ENCODE measurements at places on chromosomes 3 and 15. TPM values are rescaled to one million over a fixed set of nuclear protein-coding genes. Genes with fewer than 3 reads are reported as not detected.

- no peak for DNase-seq
Measured at GRCh38 chr3:101530686-101531047, 17.7 kb upstream of the SENP7 start.

MYZAP gene
- polyA plus RNA-seq: 0.08 TPM

SH3GL3 gene
- polyA plus RNA-seq: 0.05 TPM

DNA sequence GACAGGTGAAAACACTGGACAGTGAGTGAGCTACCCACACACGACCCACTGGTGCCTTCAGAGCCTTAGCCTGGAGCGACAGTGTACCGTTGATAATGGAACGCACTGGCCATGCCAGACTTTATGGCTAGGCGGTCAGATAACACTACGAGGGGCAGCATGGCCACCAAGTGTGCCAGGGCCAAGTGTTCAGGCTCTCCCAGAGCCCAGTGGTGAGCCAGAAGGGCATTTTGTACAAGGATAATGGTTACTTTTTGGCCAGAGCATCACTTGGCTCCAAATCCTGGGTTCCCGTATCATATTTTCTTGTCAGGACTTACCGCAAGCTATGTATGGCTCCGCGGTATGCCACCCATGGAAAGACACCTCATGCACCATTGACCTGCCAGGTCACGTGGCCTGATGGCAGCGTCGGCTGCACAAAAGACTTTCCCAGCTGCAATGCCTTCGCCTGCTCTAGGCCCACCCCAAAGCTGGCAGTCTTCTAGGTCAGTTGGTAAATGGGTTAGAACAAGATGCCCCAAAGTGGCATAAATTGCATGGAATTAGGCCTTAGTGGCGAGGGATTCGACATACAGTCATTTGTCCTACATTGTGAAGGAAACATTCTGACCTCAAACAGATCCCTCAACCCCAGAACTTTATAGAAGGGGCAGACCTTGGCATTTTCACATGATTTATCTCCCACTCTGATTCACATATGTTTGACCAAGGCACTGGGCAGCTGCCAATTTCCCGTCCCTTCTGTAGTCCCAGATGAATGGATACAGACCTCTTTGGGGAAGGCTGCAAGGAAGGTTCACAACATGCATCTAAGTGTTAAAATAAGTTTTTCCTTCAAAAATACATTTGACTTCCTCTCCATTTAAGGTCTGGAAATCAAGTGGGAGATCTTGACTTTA lies 12.2 kb upstream of the SLC28A1 start:
- no peak for DNase-seq

VWA5B2 gene
- polyA plus RNA-seq: not detected

CTXN2 gene
- polyA plus RNA-seq: not detected

DNA sequence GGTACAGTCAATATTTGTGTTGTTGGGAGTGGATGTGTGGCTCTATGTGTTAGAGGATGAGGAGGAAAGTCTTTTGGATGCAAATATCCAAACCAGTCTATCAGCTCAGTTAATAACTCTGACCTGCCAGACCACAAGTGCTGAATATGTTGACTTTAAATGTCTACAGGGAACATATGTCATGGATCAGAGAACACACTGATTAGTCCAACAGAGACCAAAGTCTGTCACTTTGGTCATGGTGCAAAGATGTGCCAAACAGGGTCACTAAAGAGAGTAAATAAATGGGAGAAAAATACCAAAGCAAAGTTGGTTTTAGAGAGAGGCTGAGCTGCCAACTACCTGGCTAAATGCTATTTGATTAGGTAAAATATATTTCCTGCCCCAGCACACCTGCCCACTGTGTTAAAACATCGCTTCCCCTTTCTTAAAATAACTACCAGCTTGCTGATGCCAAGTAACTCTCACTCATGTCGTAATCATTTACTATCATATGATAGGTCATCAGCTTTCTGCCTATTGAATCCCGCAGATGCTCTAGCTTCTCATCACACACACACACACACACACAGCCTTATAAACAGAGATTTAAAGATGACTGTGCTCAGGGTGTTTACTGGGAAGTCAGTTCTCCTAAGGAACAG lies 173.3 kb downstream of the PDZRN3 start:
- no peak for DNase-seq

LINGO1 gene
- 0.05 TPM for polyA plus RNA-seq

GRCh38 chr3:193016437-193016901 lies 98.8 kb upstream of the MB21D2 start:
- peak; percentile 46 for DNase-seq

DNA sequence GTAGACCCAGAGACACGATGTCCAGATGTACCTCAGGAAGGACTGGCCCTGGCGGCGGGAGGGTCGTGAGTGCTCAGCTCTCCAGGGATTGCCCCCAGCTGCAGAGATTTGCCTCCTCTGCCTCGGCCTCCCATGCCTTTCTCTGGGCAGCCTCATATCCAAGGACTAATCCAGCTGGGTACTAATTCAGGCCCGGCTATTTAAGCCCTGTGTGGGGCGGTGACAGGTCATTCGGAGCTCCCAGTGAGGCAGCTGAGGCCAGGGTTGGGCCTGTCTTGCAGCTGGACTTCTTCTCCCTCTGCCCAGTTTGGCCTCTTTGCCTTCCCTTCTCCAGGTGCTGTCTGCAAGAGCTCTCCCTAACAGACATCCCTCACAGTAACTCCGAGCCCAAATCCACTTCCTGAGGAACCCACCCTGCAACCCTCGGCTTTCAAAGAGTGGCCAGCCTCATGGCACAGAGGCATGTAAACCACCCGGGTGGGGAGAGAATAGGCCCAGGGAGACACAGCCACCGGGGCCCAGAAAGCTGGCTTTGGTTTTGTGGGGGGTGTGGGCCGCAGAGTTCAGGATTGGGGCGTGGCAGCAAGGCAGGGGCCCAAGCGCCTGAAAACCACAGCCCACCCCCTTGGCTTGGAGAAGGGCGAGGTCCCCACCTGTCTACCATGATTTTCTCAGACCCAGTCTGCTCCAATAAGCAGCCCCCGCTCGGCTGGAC lies 85.8 kb downstream of the PPCDC start:
- DNase-seq: no peak

CHRNA5 gene
- 1.2 TPM for polyA plus RNA-seq

DNA sequence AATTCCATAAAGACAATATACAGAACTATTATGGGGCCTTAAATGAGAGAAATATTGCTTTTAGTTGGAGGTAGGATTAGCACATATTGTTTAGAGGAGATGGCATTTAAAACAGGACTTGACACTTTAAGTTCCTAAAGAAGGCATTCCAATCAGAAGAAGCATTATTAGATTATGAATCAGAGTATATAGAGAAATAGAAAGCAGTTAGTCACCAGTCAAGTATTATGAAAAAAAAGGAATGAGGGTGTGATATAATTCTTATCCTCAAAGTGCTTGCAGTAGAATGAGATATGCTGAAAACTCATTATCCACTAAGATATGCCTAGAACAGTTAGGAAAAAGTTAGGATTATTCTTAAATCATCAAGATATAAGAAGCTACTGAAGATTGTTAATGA lies 456.2 kb downstream of the ZNF385D start:
- peak; percentile 85 for DNase-seq

GRCh38 chr3:81476692-81477091 lies 284.8 kb downstream of the GBE1 start:
- DNase-seq: no peak

- DNase-seq: no peak
Measured at GRCh38 chr3:160224256-160224655, 966 bp upstream of the C3orf80 start.
